ENCODE measurements at places on chromosomes 2 and 18.
A peak's percentile ranks its signal among the peaks of the same experiment; 100 is the strongest.

DNA sequence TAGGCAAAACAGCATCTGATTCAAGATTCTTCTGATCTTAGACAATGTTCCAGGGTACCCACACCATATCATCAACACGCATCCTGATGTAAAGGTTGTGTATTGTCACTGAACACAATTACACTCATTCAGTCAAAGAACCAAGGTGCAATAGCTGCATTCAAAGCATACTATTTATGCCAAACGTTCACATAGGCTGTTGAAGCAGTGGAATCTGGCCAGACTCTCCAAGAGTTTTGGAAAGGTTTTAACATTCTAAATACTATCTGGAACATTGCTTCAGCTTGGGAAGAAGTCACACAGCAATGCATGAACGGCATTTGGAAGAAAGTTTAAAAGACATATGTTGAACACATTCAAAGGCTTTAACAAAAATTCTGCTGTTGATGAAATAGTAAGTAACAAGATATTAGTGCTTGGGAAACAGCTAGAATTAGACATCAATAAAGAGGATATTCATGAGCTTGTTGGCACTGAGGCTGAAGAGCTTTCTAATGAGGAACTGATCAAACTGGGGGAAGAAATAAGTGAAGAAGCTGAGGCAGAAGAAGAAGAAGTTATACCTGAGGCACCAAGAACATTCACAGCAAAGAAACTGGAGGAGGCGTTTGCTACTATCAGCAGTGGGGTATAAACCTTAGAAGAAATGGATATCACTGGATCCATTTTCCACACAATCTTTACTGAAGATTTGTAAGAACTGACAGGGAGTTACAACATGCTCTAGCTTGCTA, 47.6 kb upstream of the MSH6 start:
- no peak for DNase-seq

GRCh38 chr18:75782826-75783225, 355.3 kb upstream of the SMIM21 start:
- DNase-seq: no peak

DNA sequence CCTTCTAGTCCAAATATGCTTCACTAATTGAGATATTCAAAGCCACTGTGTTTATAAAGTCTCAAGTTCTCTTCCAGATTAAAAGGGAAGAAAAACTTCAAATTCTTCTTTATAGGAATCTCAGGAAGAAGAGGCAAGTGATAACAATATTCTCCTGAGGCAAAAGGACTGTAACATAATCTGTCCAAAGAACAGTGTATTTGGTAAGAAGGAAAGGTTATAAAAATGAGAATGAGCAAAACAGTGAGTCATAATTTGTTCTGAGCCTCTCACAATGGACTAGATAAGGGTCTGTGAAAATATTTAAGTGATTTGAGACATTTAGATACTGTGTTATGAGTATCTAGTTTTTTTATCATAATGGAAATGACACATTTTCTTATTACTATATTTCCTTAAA, 44.3 kb downstream of the SNRPD1 start:
- no peak for DNase-seq

- no peak for DNase-seq
These were observed 70.3 kb downstream of the ARL4C start for GRCh38 chr2:234426616-234427015.

GRCh38 chr2:21175895-21176646, 52.3 kb downstream of the TDRD15 start:
- no peak for DNase-seq

GRCh38 chr18:63312737-63313395, 6.7 kb downstream of the BCL2 start:
- DNase-seq: no peak

GRCh38 chr18:37385846-37386778, 179.5 kb downstream of the CELF4 start:
- peak; percentile 20 for DNase-seq

DNA sequence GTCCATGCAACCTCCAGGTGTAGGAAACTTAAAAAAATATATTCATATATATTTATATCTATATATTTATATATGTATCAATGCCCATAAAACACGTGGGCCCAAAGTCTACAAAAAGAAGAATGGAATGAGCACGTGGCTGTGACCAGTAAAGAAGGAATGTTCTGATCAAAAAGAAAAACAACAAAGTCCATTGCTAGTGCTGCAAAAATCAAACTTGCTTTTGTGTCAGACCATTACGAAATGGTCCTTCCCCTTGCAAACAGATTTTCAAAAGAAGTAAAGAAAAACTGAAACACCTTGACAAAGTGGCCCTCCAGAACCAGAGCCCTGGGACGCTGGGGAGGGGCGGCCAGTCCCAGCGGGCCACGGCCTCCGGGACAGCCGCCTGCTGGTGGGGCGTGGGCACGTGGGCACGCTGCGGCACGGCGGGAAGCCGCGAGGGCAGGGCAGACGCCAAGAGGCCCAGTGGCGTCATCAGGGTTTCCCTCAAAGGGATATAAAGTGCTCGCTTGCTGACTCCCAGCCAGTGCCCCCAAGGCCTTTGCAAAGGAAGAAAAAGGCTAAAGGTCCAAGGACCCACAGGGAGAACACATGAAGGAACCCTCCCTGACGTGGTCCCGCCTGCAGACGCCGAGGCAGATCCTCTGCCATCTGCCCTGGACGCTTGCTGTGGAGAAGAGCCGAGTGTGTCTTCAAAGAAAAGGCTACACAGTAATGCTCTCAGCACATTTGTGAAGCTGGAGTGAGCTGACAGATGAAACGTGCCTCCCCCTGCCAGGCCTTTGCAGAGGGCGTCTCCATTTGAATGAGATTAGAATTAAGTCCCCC, 201.8 kb downstream of the TWIST2 start:
- no peak for DNase-seq

DNA sequence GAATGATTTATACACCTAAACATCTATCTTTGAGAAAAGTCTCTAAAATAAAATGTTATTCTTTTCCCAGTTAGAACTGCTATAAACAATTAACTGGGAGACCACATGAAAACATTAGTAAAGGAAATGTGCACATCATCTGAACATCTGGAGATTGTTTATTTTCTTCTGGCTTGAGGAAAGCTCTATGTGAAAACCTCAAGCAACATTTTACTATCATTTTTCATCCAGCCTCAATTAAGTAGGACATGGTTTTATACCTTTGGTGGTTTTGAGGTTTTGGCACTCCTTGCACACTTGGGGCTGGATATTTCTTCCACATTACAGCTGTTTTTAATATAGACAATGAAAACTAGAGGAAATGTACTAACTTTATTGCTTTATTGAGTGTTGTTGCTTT, 609.5 kb upstream of the SLC8A1 start:
- no peak for DNase-seq

DNA sequence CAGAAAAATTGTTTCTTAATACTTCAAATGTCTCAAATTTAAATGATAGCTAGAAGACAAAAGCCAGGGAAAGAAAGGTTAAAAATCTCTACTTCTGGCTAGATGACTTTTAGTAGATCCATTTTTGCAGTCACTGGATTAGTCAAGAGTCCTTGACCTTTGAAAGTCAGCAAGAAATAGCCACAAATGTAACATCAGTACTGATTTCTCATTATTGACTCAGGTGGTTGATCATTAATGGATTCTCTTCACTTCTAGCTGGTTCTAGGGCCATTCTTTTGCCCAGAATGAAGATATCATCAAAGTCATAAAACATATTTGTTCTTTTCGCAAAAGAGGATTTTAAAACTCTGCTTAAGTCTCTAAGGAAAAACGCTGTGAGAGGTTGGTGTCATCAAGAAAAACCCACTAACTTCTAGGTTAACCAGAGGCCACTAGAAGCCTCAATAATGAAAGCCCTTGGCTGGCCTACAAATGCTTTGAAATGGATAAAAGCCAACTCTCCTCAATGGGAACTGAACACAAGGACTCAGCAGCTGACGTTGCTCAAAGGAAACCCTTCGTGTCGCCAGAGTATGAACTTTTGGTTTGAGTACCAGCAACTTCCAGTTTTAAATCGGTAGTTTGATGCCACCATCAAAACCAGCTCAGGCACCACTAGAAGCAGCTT, 66.3 kb downstream of the IRS1 start:
- no peak for DNase-seq

GRCh38 chr2:28398101-28398834, 5.6 kb downstream of the FOSL2 start:
- no peak for DNase-seq

DNA sequence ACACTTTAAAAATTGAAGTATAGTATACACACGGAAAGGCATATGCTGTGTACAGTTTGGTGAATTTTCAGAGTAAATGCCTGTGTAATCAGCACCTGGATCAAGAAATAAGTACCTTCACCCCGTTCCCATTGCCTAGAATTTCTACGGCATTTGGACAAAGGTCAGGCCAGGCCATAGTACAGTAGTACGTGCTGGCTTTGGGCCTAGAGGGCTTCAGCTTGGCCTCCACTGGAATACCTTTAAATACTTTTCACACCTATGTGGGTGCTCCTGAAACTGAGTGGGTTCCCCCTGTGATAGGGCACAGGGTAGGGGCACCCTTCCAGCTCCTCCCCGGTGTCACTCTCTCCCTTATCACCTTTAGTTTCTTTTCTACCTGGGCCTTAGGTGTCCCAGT, 26.5 kb downstream of the TET3 start:
- no peak for DNase-seq

GRCh38 chr2:45105050-45105582, 95.9 kb upstream of the SIX2 start:
- no peak for DNase-seq

DNA sequence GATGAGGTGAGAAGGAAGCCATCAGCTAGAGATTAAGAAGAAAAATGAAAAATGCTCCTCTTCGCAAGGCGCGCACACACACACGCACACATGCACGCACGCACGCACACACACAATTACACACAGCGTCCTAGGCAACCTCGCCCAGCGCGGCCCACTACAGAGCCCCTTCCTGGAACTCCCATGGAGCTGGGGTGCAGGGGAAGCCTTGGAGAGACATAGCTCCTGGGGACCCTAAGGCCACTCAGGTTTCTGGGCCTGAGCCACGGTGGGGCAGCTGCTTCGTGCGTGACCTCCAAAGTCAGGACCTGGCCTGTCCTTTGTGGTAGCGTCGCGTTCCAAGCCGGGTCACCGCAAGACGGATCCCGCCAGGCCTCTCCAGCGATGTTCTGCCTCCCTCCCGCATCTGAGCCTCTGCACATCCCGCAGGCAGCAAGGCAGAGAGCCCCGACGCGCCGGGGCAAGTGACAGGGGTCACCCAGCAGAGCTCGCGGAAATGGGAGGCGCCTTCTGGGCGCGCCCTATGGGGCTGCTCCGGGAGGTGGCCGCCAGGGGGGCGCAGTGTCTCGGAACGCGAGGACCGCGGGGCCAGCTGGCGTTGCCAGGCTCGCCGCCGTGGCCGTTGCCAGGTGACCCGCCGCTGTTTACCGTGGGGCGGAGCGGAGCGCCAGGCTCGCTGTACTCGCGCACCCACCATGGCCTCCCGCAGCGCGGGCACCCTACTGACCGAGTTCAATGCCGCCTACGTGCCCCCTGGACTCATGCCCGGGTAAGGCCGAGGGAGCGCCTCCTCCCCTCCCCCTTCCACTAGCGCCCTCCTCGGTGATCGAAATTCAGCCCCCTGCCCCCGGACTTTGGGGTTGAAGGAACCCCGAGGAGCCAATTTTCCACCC, 79.0 kb downstream of the CIB4 start:
- peak; percentile 59 for DNase-seq

DNA sequence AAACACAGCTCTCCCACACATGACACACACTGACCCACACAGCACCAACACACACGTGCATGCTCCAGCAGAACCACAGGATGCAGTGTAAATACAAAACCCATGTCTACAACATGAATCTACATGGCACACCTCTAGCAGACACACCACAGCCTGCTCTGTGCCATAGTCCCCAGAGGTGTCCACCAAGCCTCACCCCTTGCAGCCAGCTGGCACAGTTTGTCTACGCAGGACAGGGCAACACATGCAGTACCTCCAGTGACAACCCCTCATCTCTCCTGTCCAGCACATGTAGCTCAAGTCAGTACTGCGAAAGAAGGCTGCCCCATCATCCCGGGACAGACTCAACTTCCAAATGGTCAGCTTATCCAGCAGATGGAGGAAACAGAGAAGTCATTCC, 18.9 kb downstream of the CELF4 start:
- DNase-seq: no peak

- DNase-seq: no peak
These were observed 27.5 kb upstream of the FOSL2 start for GRCh38 chr2:28365158-28365557.

DNA sequence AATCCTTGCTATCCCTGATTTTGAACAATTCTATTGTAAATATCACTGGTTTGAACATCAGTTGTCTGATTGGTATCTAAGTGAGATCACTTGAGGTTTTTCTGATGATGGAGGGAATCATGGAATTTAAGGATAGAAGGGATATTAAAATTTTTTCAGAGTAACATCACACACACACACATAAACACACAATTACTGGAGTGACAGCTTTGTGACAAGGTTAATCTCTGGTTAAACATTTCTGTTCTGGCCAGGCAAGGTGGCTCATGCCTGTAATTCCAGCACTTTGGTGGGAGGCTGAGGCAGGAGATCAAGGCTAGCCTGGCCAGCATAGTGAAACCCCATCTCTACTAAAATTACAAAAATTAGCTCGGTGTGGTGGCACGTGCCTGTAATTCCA, 85.3 kb downstream of the SOCS6 start:
- DNase-seq: no peak

DNA sequence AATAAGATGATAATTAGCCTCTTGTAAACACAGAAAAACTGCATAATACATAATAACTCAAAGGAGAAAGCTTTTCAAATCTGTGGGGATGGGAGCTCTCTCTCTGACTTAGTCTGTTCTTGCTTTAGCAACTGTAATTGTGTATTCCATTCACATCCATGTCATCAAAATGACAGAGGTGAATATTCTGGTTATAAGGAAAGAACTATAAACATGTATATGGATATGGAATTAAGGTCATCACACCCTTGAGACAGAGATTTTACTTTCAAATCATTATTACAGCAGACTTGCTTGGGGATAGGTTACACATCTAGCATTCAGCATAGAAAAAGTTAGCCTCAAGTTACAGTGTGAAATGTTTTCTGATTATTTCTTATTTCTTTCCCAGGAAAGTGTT, 497.7 kb downstream of the LRP1B start:
- DNase-seq: no peak

GRCh38 chr2:168910330-168910729, 9.2 kb downstream of the G6PC2 start:
- no peak for DNase-seq

DNA sequence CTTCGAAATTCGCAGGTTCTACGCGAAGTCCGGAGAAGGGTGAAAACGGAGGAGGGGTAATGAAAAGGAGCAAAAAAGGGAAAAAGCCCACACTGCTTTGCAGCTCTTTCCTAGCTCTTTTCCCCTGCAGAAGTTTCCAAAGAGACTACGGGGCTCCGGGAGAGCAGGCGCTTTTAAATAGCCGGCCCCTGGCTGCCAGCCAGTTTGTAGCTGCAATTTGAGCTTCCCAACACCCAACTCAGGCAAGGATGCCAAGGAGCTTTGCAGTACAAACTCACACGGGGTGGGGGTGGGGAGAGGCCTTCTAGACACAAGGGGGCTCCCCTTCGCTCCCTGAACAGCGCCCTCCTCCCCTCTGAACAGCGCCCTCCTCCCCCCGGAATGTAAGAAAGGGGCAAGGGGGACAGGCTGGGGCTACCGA, at the start of gene IGFBP5:
Gene IGFBP5, minus strand, starts transcription at position 149 of the 421 bp plus-strand sequence. CDS start 774 bp downstream, outside the sequence.
- no peak for DNase-seq

- peak; percentile 37 for DNase-seq
These were observed 2.5 kb downstream of the RTN4 start for GRCh38 chr2:55047677-55048299.

Data from RWPE1 (cell line).